ENCODE measurements at places on chromosomes 7 and 10.

DNA sequence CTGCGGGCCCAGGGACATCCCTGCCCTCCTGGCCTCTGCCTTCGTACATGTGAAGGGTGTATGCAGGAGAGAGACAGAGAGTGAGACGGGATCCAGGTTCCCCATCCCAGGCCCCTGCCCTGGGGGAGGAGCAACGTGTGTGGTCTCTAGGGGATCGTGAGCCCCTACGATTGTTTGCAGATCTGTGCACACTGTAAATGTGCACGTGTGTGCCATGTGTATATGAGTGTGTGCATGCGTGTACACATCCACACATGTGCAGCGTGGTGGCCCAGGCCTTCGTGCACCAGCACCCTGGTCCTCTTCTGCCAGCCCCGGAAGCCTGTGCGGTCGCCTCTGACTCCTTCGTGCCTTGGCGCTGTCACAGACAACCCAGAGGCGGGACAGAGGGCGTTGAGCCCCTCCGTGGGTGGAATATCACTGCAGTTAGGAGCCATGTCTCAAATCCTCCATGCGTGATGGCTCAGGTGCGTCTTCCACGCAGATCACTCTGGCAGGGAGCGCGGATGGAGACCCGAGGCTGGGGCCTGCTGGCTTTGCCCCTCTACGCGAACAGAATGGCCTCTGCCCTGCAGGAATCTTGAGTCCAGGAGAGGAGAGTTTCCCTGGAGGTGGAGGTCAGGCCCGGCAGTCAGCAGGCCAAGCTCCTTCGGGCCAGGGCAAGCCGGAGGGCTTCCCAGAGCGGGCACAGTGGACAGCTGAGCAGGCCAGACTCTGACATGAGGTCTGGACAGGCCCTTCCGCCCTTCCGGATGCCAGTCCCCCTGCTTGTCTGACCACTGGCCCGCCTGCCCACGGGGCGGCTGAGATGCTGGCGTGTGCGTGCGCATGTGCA, 97.5 kb downstream of the UNCX start:
- no peak for DNase-seq

DNA sequence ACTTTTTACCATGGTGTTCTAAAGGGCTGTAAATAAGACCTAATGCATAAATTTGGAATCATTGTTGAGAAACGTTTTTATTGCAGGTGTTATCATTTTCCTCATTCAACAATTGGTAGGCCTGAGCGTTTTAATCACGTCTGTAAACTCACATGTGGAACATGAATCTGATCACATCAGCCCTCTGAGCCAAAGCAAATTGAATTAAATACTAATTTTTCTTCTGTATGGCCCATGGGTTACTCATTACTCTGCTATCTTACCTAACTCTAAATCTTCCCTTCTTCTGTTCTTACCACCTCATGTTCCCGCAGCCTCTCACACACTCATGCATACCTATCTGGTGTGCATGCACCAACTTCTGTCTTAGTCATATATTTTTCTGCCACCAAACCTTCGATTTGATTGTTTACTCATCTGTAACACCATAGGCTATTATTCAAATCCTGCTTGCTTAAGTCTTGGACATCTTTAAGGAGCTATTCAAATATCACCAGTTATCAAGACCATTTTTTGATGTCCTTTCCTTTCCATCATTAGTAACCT, 82.3 kb downstream of the NXPH1 start:
- DNase-seq = no peak

DNA sequence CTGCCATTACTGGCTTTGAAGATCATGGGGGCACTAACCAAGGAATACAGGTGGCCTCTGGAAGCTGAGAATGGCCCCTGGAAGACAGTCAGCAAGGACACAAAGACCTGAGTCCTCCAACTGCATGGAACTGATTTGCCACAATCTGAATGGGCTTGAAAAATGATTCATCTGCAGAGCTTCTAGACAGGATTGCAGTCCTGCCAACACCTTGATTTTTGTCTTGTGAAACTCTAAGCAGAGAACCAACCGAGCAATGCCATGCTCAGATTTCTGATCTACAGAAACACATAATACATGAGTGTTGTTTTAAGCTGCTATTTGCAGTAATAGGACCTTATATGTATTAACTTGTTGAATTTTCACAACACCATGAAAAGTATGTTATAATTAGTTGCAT, 66.1 kb upstream of the SLC13A1 start:
- no peak for DNase-seq

GRCh38 chr10:124336186-124336585, 82.5 kb downstream of the OAT start:
- peak; percentile 61 for DNase-seq

GRCh38 chr7:34991938-34992840, 45.1 kb downstream of the DPY19L1 start:
- DNase-seq = peak; percentile 61

GRCh38 chr10:43774234-43774769, 125.6 kb upstream of the ZNF32 start:
- no peak for DNase-seq

DNA sequence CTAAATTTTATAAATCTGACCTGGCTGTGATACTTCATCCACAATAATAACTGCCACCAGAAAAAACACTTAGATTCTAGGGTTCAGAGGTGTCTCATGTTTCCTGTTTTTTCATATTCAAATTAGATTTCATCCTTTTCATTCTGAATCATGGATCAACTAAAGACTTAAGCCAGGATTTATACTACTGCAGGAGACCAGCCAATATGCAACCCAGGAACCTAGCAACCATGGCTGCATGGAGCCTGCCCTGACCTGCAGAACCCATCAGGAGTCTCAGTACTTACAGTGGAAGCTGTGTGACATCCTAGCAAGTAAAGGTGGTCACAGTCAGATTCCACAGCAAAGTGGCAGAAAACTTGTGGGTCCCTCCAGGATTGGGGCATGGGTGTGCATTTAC, 40.5 kb upstream of the RNF148 start:
- no peak for DNase-seq

- DNase-seq = no peak
Observed at GRCh38 chr10:29174389-29174788, 114.5 kb upstream of the LYZL1 start.

- DNase-seq = no peak
Observed at GRCh38 chr7:156898938-156899337, 6.0 kb upstream of the LMBR1 start.

- no peak for DNase-seq
Observed at GRCh38 chr7:56081626-56082340, 11.0 kb downstream of the PHKG1 start.

GRCh38 chr10:94027197-94027596, 33.5 kb downstream of the PLCE1 start:
- DNase-seq = no peak

DNA sequence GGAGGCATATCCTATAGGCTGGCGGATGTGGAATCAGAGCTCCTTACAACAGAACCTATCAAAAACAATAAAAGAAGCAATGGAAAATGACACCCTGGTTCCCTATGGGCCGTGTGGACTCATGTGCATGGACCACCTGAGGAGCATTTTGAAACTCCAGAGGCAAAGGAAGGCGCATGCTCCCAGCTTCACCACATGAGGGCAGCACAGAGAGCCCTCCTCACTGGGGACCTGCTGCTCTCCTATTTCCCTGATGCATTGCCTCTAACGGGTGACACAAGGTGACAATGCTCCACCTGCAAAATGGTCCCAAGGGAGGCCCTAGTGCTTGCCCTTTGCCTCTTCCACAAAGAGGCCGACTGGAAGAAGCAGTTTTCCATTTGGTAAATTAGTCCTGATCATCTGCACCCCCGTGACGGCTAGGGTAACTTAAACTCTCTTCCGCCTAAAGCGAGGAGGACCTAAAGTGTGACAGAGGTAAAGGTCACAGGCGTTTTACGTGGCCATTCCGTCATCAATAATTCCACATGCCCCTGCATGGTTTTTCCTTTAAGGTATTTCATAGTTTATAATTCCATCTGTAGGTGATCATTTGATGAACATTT, 67.7 kb downstream of the GPAM start:
- peak; percentile 32 for DNase-seq

GRCh38 chr10:48273741-48274140, 755 bp downstream of the FRMPD2 start:
- no peak for DNase-seq

DNA sequence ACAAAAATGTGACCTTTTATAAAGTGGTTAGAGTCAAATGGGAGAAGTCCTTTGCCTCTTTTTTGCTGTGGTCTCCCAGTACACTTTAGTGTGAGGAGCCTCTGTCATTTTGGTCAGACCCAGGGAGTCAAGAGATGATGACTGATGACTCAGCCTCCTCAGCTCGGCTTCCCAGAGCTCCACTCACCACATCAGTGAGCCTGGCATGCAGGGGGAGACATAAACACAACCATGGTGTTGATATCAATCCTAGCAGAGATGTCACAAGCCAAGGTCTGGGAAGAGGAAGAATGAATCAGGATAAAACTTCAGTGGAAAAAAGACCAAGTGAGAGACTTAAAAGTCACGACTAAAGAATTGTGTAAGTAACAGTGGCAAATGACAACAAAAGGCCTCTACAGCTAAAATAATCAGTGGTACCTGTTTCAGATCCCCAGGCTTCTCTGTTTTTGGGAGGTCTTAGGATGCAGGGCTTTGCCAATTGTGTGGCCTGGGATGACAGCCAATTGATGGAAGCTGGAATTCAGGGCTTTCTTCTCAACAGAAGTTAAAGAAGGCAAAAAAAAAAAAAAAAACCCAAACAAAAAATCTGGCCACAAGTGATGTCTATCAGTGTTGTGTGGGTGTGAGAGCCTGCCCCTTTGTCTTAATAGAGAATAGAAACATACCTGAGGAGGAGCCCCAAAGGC, 50.2 kb downstream of the TFAM start:
- peak; percentile 99 for DNase-seq

- DNase-seq = peak; percentile 31
Observed at GRCh38 chr7:98836811-98837629, 32.8 kb downstream of the TMEM130 start.

- DNase-seq = no peak
Observed at GRCh38 chr10:80153460-80153859, 20.9 kb downstream of the PLAC9 start.

GRCh38 chr7:157502701-157503111, 165.9 kb downstream of the DNAJB6 start:
- DNase-seq = peak; percentile 9

DNA sequence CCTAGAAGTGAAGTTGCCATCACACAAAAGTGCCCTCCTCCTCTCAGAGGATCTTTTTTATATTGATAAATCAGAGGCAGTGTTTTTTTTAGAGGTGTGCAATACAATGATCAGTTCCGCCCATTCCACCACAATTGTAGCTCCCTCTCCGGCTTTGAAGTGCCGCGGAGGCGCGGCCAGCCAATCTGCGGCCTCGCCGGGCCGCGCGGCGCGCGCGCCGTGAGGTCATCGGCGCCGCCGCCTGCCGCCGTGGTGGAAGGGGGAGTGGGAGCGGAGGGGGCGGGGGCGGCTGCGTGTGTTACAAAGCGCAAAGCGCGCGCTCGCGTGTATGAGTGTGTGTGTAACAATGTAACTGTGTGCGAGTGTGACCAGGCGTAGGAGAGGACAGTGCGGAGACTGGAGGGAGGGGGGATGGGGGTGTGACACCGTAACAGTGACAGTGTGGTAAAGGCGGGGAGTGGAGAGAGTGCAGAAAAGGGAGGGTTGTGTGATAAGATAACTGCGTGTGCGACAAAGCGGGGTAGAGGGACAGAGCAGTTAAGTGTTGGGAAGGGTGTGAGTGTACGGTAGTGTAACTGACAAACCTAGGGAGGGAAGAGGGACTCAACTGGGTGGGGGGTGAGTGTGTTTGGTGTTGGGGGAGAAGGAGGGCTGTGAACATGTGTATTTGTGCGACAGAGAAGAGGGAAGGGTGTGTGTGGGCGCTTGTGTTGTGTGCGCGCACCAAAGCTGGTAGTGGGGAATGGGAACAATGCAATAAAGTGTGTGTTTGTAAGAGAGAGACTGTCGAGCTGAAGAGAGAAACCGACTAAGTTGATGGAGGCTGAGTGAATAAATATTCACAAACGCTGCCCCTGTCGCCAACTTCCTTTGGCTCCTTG, at the start of gene SP8:
Gene SP8 (minus strand): TSS at position 108 of the 881 bp plus-strand sequence. CDS start 88 bp downstream, at position 20.
- DNase-seq = no peak

- DNase-seq = no peak
Observed at GRCh38 chr7:71385330-71385729, 253.4 kb downstream of the GALNT17 start.

DNA sequence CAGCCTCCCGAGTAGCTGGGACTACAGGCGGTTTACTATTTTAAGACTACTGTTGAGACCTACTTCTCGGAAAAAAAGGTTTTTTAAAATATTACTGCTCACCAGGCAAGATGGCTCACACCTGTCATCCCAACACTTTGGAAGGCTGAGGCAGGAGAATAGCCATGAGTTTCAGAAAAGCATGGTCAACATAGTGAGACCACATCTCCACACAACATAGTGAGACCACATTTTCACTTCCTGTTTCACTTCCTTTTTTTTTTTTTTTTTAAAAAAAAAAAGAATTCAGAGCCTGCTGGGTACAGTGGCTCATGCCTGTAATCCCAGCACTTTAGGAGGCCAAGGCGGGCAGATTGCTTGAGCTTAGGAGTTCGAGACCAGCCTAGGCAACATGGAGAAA, 46.5 kb downstream of the SVOPL start:
- DNase-seq = no peak

- DNase-seq = no peak
Observed at GRCh38 chr10:124601016-124601415, 139.4 kb downstream of the LHPP start.

DNA sequence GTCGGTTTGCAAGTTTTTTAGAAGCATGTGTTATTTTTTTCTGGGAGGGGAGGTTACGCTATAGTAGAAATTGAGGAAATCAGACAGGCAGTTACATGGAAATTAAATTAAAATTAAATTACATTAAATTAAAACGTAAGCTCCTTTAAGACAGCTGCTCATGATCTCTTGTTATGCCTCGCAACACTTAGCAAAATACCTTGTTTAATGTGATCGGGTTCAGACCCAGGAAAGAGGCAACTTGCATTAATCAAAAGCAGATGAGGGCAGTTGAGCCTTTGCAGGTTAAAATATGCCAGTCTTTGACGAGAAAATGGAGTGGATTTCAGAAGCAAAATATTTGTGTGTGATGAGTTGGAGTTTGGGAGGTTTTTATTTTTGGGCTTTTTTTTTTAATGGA, 651.8 kb downstream of the INHBA start:
- no peak for DNase-seq

DNA sequence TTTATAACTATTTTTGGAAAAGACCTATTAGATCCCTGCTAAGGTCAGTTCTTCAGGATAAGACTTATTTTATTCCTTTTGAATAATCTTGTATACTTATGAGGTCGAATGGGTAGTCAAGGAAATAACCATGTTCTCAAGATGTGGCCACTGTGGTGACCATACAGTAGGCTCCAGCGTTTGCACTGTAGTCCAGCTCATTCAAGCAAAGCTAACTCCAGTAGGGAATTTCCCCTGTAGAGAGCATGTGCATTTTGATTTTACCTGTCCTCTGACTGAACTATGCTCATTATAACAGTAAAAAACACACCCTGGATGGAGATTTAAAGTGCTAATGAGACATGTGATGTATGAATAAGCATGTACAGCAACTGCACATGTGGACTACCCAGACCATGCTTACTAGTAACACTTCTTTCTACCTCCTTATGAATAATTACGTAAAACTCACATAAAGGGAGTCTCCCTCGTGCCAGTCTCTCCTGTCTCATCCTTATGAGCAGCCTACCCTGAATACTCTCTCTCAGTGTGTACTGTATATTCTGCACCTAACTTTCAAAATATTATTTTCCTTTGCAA, 32.4 kb upstream of the SEMA3E start:
- no peak for DNase-seq

GRCh38 chr7:44433255-44434022, 57.0 kb downstream of the NUDCD3 start:
- DNase-seq = no peak

- DNase-seq = no peak
Observed at GRCh38 chr7:1639071-1639470, 31.0 kb upstream of the ELFN1 start.

GRCh38 chr7:50751146-50751545, 31.6 kb downstream of the GRB10 start:
- no peak for DNase-seq

Measured in fibroblast of skin of back (primary cell).